ENCODE measurements at places on chromosomes 11 and 22.
A peak's percentile ranks its signal among the peaks of the same experiment; 100 is the strongest.

- no peak for DNase-seq
Observed at GRCh38 chr11:18229501-18229900, 7.1 kb downstream of the SAA4 start.

- no peak for DNase-seq
Observed at GRCh38 chr11:107598225-107599139, 7.5 kb downstream of the ELMOD1 start.

DNA sequence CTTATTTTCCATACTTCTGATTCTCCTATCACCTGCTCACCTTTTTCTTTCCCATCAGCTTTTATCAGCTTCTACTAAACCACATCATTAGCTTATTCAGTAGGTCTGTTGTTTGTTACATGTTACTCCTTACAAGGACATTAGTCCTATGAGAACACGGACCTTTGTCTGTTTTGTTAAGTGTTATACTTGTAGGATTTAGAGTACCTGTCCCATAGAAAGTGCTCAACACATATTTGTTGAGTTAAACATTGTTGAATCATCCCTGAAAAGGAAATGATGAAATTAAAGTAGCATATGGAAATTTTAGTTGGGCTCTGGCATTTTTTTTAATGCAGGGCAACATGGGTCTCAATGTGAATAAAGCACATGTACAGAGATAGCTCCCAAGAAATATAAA lies 222.1 kb upstream of the CARD18 start:
- DNase-seq, result no peak

DNA sequence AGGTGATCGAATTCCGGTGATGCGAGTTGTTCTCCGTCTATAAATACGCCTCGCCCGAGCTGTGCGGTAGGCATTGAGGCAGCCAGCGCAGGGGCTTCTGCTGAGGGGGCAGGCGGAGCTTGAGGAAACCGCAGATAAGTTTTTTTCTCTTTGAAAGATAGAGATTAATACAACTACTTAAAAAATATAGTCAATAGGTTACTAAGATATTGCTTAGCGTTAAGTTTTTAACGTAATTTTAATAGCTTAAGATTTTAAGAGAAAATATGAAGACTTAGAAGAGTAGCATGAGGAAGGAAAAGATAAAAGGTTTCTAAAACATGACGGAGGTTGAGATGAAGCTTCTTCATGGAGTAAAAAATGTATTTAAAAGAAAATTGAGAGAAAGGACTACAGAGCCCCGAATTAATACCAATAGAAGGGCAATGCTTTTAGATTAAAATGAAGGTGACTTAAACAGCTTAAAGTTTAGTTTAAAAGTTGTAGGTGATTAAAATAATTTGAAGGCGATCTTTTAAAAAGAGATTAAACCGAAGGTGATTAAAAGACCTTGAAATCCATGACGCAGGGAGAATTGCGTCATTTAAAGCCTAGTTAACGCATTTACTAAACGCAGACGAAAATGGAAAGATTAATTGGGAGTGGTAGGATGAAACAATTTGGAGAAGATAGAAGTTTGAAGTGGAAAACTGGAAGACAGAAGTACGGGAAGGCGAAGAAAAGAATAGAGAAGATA lies at the start of gene MALAT1:
MALAT1 (plus strand) TSS at position 69 of the 736 bp plus-strand sequence.
- peak; percentile 94 for DNase-seq

DNA sequence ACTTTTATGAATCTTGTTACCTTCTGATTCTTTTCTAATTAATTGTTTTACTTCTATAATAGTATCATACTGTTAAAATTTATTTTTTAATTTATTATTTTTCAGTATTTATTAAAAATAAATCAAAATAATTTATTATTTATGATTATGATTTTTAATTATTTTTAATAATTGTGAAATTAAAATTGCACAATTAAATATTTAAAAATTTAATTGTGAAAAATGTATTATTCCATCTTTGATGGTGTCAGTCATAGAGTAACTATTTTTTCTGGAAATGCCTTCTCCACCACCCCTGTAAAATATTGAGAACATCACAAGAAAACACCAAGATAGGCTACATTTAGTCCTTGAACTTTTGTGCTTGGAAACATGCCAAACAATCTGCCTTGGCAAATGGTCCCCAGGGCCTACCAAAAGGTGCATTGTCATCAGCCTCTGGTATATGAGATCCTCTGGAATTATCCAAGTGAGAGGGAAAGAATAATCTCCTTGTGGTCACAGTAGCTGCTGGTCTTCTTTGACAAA lies at the start of gene OR8H2:
OR8H2 (plus strand) TSS at position 478 of the 528 bp plus-strand sequence. CDS start 1,356 bp downstream, outside the sequence.
- no peak for DNase-seq

- no peak for DNase-seq
Observed at GRCh38 chr11:15817001-15817400, 539.3 kb downstream of the SOX6 start.

GRCh38 chr11:6660712-6661111 lies 5.1 kb upstream of the DCHS1 start:
- no peak for DNase-seq

- DNase-seq, result no peak
Observed at GRCh38 chr11:106152824-106153223, 75.4 kb downstream of the AASDHPPT start.

DNA sequence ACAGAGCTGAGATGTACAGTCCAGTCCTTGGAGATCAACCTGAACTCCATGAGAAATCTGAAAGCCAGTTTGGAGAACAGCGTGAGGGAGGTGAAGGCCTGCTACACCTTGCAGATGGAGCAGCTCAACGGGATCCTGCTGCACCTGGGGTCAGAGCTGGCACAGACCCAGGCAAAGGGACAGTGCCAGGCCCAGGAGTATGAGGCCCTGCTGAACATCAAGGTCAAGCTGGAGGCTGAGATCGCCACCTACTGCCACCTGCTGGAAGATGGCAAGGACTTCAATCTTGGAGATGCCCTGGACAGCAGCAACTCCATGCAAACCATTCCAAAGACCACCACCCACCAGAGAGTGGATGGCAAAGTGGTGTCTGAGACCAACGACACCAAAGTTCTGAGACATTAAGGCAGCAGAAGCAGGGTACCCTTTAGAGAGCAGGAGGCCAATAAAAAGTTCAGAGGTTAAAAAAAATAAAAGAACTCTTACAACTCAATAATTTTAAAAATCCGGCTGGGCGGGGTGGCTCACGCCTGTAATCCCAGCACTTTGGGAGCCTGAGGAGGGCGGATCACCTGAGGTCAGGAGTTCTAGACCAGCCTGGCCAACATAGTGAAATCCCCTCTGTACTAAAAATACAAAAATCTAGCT lies 69.9 kb upstream of the RTL6 start:
- DNase-seq, result no peak

- no peak for DNase-seq
Observed at GRCh38 chr22:50482107-50483074, 1.0 kb downstream of the ADM2 start.

GRCh38 chr11:95084509-95084908 lies 5.1 kb upstream of the ENDOD1 start:
- no peak for DNase-seq

DNA sequence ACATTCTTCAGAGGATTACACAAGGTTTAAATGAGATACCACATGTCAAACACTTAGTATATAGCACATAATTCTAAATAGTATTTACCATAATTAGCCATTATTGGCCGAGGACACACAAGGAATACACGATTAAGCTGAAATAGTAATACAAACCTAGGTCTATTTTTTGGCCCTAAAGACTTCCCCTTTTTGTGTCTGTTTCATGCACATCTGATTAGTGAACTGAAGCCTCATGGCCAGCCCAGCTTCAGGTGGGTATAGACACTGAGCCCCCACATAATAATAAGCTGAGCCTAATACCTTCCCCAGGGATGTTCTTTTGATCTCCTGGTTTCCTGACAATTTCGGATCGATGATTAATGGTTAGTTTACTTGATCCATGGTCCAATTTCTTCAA lies 2.1 kb downstream of the GLYATL1B start:
- DNase-seq, result no peak

DNA sequence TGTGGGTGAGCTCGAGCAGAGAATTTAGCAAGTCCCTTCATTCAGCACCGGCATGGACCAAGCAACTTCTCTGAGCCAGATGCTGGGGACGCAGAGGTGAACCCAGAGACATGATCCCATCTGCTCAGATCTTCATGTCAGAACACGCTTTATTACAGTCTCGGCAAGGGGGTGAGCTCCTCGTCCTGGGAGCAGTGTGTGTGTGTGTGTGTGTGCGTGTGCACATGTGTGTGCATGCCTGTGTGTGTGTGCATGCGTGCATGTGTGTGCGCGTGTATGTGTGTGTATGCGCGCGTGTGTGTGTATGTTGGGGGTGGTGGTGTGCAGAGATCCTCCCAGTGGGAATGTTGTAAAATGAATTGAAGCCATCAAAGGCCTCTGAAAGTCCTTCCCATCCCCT lies 9.8 kb downstream of the MIAT start:
- no peak for DNase-seq

GRCh38 chr11:61871158-61871597 lies 20.2 kb downstream of the FADS3 start:
- no peak for DNase-seq

DNA sequence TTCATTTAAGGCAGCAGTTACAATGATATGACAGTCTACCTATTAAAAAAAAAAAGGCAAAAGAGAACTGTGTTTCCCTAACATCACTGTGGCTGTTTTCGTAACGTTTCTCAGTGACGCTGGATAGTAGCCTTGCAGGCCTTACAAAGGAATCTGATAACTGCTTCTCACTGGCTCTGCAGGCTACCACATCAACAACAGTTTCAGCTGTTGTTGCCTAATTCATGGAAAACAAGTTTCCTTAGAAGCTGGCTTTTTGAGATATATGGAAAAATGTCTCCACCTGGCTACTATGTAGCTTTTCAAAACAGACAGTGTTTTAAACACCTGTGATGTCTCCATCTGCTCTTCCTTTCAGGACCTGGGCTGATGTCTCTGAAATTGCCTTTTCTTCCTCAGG lies 3.8 kb downstream of the OR51V1 start:
- DNase-seq, result no peak

DNA sequence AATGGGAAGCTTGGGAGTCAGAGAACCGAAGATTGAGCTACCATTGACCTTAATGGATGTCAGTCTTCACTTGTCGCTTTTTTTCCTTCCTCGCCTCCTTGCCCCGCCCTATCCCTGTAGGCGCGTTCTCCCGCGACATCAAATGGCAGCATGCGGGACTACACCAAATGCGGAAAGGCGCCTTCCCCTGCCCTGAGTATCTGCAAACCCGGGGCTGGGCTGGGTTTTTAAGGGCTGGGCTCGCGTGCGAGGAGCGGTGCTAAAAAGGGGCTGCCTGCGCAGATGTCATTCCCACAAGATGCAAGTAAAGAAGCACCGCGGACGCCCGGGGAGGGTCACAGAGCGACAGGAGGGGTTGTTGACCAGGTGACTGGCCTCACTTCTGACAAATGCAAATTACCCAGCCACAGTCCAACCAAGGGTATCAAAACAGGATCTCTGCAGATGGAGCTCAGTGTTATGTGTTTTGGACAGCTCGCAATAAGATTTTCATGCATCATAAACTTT lies 4.7 kb upstream of the FAM111B start:
- DNase-seq, result peak; percentile 11

- DNase-seq, result no peak
Observed at GRCh38 chr11:24233041-24233440, 263.8 kb upstream of the LUZP2 start.

DNA sequence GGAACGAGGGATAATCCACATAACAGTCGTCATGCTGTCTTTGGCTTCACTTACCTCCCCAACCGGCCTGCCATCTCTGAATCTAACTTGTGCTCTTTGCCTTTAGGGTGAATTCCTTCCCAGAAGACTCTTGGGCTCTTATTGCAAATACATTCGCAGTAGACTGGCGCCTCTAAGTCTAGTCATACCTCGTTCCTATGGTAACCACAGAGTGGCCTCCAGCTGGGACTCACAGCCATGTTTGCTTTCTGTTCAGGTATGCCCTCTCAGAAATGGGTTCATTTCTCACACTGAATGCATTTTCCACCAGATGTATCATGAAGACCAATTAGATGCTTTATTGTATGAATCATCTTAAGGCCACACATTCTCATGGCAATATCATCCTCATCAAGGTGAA lies 112.7 kb downstream of the FAR1 start:
- DNase-seq, result no peak

DNA sequence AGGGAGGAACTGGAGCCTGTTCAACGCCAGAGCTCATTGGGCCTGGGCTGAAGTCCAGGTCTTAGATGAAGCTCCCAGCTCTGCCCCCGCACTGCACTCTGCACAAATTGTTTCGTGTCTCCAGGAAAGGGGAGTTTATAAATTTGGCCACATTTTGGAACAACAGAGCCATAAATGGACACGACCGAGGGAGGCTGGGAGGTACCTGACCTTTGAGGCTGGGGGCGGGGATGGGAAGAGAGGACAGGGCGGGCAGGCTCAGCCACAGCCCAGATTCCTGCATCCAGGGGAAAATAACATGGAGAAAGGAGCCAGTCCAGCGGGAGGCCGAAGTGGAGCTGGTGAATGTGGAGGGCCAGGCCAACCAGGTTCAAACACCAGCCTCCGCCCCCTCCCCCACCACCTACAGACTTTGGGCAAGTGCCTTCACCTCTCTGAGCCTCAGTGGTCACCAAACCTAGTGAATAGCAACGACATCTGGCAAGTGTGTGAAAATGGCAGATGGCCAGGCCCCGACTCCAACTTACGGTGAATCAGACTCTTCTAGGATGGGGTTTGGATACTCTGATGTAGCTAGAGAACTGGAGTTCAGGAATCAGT lies 36.8 kb upstream of the SMTN start:
- DNase-seq, result no peak

GRCh38 chr22:22099833-22100812 lies 117.5 kb upstream of the TOP3B start:
- no peak for DNase-seq

GRCh38 chr11:123475469-123475868 lies 45.4 kb downstream of the GRAMD1B start:
- no peak for DNase-seq

DNA sequence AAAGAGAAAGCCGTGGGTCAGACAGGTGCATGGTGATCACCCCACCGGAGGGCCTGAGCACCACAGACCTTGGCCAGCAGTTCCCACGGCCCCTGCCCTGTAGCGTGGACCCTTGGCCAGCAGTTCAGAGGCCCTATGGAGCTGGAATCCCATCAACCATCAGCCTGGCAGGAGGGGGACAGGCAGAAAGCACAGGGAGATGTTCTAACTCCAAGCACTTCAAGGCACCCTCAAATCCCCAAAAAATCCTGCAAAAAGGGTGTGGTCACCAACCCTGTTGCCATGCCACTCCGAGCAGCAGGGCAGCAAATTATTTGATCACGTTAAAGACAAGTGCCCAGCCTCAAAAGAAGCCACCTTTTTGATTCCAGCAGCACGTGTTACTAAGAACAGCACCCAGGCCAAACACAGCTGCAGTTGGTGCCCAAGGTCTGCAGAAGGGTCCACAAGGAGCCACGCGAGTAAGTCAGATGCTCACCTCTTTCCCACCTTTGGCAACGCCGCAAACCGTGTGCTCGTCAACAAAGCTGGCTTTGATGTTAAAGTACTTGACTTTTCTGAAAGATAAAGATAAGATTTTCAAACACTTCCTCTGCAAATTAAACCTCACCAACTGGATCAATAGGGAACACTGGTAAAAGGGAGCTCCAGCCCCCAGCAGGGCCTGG lies 26.2 kb upstream of the COMT start:
- DNase-seq, result no peak

- DNase-seq, result no peak
Observed at GRCh38 chr22:22952531-22953280, 65.1 kb downstream of the IGLL5 start.

- DNase-seq, result no peak
Observed at GRCh38 chr22:40932396-40932795, 18.8 kb upstream of the RBX1 start.

- DNase-seq, result no peak
Observed at GRCh38 chr22:48748113-48748859, 1079.4 kb downstream of the BRD1 start.

- DNase-seq, result no peak
Observed at GRCh38 chr11:61896665-61897386, 5.5 kb upstream of the FADS3 start.
